Stimulated activated CD4-positive, alpha-beta T cell treated with anti-CD3 and anti-CD28 coated beads, TNF-alpha, amount 100 ng/mL, for 4 hours (primary cell): ENCODE measurements at places on chromosomes 4 and X.

DNA sequence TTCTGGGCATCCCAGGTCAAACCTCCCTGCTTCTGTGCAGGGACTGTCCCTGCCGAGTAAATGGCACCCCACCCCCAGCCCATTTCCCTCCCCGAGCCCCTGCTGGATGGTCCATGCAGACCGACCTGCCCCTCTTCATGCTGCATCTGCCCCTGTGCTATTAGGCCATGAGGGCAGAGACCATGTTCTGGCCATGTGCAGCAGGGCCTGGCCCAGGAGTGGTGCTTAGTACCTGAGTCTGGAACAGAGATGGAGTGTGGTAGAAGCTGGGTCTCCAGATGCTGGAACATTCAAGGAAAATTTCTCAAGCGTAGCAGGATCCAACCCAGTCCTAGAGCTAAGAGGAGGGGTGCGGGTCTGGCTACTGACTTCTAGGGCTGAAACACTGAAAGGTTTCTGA lies 15.3 kb upstream of the UBA1 start:
- DNase-seq = no peak

GRCh38 chrX:48665991-48666390 lies 17.6 kb upstream of the WAS start:
- DNase-seq = no peak

- DNase-seq = no peak
These were observed 24.8 kb downstream of the PDGFC start for GRCh38 chr4:156946516-156947424.

GRCh38 chr4:6914448-6914847 lies 4.8 kb downstream of the TBC1D14 start:
- no peak for DNase-seq

GRCh38 chrX:107493141-107493540 lies 43.7 kb downstream of the FRMPD3 start:
- no peak for DNase-seq

- DNase-seq = no peak
These were observed 355.8 kb downstream of the MAPK10 start for GRCh38 chr4:86004030-86004429.

GRCh38 chr4:182273191-182273935 lies 30.2 kb downstream of the TENM3 start:
- no peak for DNase-seq

DNA sequence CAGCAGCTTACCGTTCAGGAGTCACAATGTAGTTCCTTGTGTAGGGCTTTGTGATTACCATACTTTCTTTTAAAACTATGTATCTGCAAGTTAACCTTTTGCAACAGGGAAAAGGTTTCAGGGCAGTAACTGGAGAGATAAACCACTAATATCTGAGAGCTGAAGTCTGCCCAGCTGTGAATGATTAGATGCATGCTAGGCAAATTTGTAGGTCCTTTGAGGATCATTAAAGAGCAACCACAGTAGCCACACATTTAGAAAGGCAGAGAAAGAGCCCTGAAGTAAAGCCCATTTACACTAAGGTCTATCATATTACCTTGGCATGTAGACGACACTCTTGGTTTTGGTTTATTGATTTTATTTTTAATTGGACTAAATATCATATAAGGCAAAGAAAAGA lies 60.0 kb downstream of the ATP8A1 start:
- DNase-seq = no peak

DNA sequence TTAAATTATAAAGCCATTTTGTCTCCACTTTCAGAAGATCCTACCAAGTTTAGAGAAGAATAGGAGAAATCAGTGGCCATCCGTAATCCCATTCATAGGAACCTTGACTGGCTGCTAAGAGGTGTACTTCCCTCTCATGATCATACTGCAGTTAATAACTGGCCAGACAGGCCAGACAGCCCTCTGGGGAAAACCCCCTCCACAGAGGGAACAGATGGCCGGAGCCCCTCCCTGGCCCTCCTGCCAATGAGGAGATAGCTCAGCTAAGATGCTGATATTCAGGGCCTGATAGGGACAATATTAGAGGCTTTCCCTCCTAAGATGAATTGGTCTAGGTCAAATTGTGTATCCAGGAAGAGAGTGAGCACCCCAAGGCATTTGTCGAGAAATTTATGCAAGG lies 200.0 kb upstream of the MAOA start:
- no peak for DNase-seq

DNA sequence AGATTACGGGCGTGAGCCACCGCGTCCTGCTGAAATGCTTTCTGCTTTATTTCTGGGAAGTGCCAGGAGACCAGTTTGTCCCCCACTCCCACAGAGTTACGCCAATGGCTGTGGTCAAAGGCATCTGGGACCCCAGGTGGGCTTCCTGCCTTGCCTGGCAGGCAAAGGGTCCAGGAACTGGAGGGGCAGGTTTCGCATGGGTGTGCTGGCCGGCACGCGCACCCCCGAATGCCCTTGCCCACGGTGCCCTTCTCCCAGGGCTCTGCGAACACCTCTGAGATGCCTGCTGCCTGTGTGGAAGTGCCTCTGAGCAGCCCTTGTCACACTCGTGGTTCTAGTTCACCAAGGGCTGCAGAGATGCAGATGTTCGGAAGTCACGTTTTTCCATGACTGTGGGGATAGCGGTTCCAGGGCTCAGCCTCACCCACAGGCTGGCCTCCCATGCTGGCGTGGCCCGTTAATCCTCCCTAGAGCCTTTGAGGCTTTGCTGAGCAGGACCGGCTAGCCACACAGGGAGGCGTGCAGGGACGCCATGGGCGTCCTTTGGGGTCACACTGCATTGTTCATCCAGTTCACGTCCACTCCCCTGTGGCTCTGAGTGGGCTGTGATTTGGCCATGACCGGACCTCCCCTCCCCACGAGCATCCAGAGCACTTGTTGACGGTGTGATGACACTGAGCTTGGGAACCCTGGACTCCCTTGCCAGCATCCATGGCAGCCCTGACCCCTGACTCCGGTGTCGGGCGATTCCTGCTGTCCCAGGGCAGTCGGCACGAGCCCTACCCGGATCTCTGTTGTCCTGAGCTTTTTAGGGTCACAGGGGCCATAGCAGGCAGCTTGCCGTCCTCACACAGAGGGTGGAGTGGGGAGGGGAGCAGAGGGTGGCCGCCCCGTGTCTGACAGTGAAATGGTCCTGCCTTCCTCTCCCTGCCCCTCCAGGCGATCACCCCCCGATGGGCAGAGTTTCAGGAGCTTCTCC lies 12.7 kb upstream of the ADD1 start:
- no peak for DNase-seq

GRCh38 chr4:55450566-55450965 lies 54.8 kb downstream of the TMEM165 start:
- DNase-seq = no peak

DNA sequence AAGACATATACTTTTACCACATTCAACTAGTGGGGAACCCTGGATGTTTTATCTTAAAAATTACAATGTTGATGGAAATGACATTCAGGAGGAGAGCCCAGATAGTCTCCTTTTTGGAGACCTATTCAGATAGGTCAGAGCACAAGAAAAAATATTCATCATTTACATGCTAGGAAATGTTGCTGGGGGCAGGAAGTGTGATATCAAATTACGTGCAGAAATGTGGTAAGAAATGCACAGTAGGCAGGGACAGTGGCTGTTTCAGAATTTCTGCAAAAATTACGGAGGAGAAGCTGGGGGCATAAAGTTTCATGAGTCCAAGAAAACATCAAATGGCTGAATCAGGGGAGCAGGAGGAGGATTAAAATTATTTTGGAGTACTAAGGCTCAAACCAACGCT lies 8.2 kb downstream of the PARM1 start:
- no peak for DNase-seq

DNA sequence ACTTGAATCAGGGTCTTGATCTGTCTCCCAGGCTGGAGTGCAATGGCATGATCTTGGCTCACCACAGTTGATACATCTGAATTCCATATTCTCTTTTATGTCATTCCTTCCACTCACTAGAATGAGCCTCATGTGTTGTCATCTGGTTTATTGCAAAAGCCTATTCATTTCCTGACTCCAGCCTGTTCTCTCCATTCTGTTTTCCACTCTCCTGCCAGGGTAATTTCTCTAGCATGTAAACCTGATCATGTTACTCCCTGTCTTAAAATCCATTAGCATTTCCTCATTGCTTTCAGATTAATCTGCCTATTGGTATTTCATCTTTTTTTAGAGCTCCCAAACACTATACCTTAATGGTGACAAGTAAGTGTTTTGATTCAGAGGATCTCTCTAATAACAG lies 4.3 kb upstream of the DDX60L start:
- DNase-seq = no peak

- no peak for DNase-seq
These were observed 20.2 kb downstream of the TMEM31 start for GRCh38 chrX:103730796-103731493.

GRCh38 chr4:110492522-110492921 lies 16.6 kb downstream of the ENPEP start:
- DNase-seq = no peak

DNA sequence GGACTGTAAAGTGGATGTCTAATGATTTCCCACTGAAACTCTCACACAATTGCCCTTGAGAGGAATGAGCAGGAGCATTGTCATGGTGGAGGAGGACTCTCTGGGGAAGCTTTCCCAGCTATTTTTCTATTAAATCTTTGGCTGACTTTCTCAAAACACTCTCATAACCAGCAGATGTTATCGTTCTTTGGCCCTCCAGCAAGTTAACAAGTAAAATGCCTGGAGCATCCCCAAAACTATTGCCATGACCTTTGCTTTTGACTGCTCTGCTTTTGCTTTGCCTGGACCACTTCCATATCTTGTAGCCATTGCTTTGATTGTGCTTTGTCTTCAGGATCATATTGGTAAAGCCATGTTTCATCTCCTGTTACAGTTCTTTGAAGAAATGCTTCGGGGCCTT lies 120.2 kb upstream of the PDE5A start:
- no peak for DNase-seq

- no peak for DNase-seq
These were observed 119.5 kb upstream of the DIPK2B start for GRCh38 chrX:45320191-45320590.

DNA sequence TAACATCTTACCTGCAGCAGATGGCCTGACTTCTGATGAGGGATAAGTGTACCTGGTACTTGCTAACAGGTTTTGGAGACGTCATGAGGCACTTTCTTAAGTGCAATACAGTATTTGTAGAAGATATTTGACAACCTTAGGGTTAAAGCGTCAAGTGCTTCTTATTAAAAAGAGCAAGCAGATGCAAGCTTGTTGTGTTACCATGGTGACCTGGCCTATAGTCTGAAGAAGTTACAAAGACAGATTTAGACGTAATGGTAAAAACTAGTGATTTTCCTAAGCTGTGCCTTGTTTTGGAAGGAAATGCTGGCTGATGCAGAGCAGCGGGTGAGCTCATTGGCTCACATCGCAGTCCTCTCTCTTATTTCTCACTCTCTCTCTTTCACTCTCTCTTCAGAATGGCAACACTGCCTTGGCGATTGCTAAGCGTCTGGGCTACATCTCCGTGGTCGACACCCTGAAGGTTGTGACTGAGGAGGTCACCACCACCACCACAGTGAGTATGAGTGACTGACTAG lies 243.6 kb downstream of the ANK2 start:
- DNase-seq = no peak

GRCh38 chr4:86359944-86360478 lies at the start of gene MAPK10:
TSS of gene MAPK10 (minus strand) at chr4:86360053.
- peak; percentile 5 for DNase-seq

GRCh38 chrX:29242856-29243255 lies 655.6 kb downstream of the IL1RAPL1 start:
- no peak for DNase-seq

GRCh38 chr4:8664976-8665375 lies 72.4 kb downstream of the CPZ start:
- DNase-seq = no peak

DNA sequence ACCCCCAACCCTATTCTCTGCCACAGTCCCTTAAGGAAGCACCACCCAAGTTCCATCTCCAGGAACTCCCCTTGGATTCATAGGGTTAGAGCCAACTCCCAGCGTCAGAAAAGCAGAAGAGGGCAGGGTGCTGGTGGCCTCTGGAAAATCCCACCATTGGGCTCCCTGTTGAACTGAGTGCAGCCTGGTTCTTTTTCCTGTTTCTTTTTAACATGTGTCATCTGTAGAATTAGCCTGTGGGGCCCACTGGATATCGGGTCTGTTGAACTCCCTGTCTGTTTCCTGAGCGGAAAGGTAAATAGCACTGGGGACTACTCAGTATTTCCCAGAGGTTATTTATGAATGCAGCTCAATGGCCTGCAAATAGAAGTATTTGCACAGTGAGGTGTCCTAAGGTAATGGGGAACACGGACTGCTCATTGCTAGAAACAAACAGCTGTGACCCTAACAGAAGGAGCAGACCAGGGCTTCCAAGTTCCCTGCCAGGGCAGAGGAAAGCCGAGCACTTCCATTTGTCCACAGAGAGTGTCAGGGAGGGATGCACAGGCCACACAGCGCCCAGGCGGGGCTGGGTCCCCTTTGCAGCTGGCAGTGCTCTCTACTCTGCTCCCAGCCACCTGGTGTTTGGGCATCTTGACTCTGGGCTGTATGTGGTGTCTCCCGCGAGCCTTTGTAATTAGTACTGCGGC lies 102.6 kb downstream of the FHDC1 start:
- DNase-seq = no peak

- DNase-seq = no peak
These were observed 62.5 kb downstream of the DCAF8L1 start for GRCh38 chrX:27918799-27919198.

DNA sequence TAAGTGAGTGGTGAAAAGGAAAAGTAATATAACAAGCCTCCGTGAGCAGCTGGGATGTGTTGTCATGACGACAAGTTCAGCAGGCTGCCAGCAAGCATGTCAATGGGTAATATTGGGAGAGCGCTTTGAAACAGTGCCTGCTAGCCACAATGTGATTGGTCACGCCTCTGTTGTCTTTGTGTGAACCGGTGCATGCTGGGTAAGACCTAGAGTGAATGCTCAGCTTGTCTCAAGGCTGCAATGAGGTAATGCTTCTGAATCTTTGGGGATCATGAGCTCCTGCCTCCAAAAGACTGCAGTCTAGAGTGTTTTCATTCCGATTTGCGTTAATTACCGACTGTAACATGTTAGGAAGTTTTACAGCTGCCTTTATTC lies 54.9 kb downstream of the STOX2 start:
- DNase-seq = no peak

DNA sequence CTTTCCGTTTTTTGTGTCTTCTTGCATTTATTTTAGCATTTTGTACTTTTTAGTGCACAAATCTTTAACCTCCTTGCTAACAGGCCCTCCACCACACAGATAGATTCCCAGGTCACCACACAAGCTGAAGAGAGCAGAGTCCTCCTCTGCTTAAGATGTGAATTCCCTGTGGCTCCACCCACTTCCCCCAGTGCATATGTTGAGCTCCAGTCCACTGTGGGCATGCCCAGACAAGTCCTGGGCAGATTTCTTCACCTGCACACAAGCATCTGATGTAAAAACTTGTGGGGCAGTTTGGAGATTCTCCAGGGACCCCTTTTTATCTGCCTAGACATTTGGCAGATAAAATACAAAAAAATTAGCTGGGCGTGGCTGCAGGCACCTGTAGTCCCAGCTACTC lies 19.8 kb upstream of the PASD1 start:
- DNase-seq = no peak

- no peak for DNase-seq
These were observed 66.8 kb downstream of the NSD2 start for GRCh38 chr4:1938027-1938426.
